ENCODE measurements at places on chromosomes 4 and X.

- no peak for DNase-seq
Observed at GRCh38 chr4:106301393-106302061, 14.5 kb downstream of the TBCK start.

DNA sequence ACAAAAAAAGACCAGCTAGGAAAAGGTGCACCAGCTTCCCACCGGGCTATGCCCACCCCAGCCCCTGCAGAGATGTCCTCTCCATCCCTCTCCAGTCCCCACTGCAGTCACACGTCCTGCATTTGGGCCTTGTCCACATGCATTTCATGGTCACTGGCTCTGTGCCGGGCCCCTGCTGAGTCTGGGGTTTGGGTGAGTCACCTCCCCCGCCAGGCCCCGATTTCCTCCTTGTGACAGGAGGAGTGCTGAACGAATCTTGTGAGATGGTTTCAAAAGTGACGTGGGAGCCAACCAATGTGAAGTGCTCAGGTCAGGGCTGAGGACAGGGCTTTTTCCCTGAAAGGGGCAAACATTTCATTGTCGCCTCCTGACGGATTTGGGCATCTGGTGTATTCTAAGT, 7.1 kb downstream of the CPZ start:
- DNase-seq = peak; percentile 98

DNA sequence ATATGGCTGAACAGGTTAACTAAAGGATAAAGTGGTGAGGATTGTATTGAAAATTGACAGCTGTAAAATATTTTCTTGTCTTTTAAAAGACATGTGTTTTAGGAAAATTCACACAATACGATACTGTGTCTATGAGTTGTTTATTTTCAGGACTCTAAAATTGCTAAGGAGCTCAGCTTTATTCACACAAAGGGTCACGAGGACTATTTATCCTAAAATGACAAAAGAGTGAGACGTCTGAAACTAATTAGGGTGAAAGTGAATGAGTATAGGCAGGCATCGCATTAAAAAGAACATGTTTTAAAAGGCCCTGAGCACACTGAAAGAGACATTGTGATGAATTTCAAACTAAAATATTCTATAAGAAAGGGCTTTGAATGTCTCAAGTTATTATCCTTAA, 304.7 kb downstream of the SH2D1A start:
- no peak for DNase-seq

GRCh38 chr4:75512386-75513211, 1.6 kb downstream of the RCHY1 start:
- DNase-seq = peak; percentile 70

GRCh38 chr4:180394312-180394711, 1848.9 kb upstream of the TENM3 start:
- DNase-seq = no peak

- DNase-seq = no peak
Observed at GRCh38 chrX:49257846-49258748, 6.4 kb downstream of the FOXP3 start.

DNA sequence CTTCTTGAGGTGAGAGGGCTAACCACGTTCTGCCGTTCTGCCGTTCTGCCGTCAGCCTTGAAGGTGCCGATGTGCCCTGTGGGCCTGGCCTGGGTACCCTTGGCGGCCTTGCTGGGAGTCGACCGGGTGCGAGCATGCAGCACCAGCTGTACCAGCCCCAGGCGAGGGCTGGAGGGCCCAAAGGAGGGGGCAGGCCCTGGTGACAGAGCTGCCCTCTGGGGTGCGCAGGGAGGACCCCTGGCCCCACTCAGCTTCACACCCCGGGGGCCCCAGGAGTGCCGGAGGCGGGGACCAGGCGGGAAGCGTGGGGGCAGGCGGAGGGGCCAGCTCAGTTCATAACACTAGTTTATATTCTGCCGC, 22.1 kb downstream of the UVSSA start:
- DNase-seq = no peak

DNA sequence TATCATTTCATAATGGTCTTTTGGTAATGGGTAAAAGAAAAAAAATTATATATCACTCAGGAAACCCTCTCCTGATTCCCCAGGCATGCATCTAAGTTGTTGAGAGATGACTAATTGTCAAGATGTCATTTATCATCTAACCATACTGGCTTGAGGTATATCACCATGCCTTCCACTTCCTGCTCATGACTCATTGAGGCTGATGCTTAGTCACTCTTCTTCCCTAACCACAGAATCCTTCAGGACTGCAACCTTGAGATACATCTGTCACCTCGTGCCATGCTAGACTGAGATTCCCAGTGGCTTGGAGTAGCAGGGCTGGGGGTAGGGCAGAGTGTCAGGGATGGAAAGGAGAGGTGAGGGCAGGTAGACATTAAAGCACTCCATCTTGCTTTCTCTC, 782.5 kb upstream of the INTU start:
- peak; percentile 73 for DNase-seq

DNA sequence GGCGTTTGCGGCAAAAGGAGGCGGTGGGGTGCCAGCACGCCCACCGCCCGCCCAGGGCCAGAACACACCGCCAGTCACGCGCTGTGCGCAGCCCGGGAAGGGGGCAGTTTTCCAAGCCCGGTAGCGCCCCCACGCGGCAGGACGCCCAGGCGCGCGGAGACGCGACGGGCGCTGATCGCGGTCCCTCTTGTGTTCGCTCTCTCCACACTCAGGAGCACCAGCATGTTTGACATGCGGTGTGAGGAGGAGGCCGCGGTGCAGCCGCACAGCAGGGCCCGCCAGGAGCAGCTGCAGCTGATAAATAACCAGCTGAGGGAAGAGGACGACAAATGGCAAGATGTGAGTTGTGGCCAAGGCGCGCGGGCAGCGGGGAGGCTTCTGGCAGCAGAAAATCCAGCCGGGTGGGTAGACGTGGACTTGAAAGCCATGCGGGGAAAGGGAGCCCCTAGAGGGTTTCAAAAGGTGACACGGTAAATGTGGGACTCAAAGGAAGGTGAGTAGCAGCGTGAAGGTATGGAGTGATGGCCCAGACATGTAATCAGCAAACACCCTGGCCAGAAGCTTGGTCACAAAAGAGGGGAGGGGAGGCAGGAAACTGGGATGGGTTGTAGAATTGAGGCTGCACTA, 104.1 kb downstream of the PHOX2B start:
- DNase-seq = no peak

DNA sequence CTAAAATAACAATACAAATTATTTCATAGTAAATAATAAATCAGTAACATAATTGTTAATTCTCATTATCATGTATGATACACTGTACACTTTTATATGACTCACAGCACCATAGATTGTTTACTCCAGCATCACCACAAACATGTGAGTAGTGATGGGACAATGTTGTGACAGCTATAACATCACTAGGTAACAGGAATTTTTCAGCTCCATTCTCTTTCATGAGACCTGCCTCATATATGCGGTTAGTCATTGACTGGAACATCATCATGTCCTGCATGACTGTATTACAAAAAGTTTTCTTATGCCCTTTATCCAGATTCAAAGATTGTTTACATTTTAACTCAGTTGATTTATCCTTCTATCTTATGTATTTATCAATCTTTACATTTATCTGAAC, 1530.0 kb downstream of the PCDH18 start:
- DNase-seq = no peak

DNA sequence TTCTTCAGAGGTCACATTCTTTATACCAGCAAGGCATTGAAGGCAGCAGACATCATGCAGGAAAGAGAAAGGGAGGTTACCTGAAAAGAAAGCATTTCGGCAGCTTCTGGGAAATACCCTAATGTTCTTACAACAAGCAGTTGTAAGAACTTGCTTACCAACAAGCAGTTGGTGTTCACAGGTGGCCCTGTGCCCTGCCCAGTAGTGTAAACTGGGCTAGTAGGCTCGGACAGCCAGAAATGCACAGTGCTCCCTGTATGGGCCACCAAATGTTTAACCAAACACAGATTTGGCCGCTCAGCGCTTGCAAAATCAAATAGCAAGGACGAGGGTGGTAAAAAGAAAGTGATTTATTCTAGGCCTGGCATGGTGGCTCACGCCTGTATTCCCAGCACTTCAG, 20.4 kb upstream of the RHOXF1 start:
- no peak for DNase-seq

DNA sequence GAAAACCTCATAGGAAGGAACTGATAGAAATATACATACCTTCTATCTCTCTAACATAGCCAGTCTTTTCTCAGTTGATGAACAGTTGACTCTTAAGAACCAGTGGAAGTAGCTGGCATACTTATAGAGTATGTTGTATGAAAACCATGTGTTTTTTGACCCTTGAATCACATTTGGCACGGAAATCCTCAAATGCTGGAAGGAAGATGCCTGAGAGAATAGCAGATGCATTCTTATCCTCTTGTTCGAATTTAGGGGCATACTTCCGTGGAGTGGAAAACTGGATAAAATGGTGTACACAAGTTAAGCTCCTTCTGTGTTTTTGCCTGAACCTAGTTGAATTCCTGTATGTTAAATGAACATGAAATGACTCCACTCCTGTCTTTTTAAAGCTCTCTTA, 145.5 kb downstream of the PCDH7 start:
- DNase-seq = no peak

DNA sequence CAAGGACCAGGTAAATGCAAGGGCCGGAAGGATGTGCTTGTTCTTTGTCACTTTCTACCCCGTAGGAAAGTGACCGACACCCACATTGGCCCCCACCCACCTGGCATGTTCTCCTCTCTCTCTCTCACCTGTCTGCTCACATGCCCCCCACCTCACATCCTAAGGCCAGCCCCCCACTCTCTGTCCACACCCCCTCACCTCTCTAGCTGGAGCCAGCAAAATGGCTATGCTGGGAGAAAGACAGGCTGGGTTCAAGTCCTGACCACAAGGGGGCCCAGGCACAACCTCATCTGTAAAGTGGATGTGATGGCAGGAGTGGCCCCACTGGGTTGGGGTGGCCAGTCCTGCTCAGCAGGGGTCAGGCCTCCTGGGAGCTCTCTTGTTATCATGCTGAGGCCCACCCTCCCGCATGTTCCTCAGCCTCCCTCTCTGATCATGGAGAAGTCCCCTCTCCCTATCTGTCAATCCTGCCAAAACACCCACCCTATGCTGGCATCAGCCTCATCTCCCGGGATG, 1.7 kb upstream of the PPP2R2C start:
- DNase-seq = peak; percentile 10

GRCh38 chrX:14027036-14027435, 2.7 kb downstream of the GEMIN8 start:
- DNase-seq = no peak

GRCh38 chr4:89835413-89835812, 1.5 kb downstream of the SNCA start:
- no peak for DNase-seq

DNA sequence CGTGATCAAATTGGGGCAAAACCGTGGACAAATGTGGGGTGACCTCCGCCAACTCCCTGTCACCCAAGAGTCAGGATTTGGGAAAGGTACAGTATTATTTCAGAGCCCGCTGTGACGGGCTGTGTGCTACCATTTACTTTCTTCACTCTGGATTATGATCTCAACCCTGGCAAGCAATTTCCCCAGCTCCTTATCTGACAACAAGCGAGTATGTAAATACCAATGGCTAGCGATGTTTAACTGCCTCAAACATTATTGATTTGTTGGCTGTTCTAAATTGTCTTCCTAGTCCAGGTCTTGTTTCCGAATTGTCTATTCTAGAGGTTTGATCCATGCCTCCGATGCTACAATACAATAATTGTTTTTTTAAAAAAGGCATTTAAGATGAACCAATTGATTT, 17.7 kb upstream of the PITX2 start:
- DNase-seq = no peak

DNA sequence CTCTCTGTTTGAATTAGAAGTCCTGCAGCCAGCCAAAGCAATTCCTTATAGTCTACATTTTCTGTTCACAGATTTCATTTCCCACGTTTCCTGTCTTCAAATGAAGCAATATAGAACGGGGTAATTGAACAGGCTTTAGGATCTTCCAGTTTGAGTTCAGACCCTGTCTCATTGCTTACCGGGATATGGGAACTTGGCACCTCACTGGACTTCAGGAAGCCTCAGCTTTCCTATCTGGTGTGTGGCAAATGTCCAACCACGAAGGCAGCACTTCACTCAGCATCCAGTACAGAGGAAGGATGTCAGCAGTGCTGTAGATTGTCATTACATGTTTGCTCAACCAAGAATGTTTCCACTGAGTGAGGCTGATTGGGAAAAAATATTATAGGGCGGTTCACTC, 271.1 kb upstream of the ZFP42 start:
- no peak for DNase-seq

DNA sequence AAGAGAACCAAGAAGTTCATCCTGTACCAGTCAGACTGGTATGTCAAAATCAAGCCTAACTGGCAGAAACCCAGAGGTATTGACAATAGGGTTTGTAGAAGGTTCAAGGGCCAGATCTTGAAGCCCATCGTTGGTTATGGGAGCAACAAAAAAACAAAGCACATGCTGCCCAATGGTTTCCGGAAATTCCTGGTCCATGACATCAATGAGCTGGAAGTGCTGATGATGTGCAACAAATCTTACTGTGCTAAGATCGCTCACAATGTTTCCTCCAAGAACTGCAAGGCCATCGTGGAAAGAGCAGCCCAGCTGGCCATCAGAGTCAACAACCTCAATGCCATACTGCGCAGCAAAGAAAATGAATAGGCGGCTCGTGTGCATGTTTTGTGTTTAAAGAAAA, 172.7 kb upstream of the MED14 start:
- DNase-seq = no peak

DNA sequence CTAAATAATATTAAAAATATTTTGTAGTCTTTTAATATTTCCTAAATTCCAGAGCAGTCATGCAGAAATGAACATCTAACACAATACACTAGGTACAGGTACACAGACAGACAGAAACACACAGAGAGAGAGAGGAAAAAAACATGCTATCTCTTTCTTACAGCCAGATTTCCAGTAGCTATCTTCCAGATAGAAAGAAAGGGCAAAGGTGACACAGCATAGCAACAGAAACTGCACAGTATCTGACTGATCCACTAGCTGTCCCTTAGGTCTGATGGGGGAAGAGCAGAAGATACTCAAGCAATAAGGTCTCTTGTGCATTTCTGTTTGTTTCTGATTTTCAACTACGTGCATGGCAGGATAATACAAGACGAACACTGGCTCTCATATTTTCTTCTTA, 7.8 kb downstream of the FBXW7 start:
- no peak for DNase-seq

- DNase-seq = no peak
Observed at GRCh38 chr4:33751050-33751449, 2493.3 kb downstream of the ARAP2 start.

DNA sequence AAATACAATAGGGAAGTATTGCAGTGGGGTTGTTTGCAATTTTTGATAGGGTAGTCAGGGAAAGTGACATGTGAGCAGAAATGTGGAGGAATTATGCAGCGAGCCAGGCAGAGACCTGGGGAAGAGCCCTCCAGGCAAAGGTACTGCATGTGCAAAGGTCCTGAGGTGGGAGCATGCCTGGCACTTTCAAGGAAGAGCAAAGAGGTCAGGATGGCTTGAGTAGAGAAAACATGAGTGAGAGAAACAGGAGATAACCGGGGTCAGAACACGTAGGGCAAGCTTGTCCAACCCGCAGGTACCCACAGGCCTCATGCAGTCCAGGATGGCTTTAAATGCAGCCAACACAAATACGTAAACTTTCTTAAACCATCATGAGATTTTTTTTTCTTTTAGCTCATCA, 71.0 kb downstream of the COQ2 start:
- DNase-seq = no peak

- no peak for DNase-seq
Observed at GRCh38 chr4:151260526-151260925, 16.4 kb upstream of the PRSS48 start.

Data from SJCRH30 (cell line).